GM12864 (cell line): ENCODE measurements at places on chromosomes 2 and 18.

GRCh38 chr2:20141806-20142205, 83.1 kb downstream of the SDC1 start:
- no peak for DNase-seq

DNA sequence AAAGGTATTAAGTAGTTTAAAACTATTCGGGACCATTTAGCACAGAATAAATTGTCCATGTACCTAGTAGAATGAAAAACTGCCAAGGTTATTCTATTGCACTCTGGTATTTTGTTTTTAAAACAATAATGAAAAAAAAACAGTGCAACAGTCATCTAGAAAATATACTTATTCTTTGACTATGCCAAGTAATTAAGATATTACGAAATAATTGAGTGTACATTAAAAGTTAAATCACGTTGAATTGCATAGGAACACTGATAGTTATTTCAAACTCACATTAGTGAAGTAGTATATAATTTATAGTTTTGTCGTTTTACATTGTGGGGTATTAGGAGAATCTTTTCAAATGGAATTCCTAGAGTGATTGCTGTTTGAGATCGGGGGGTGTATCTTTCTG, 20.1 kb downstream of the R3HDM1 start:
- no peak for DNase-seq

- DNase-seq = no peak
Observed at GRCh38 chr2:222738809-222739208, 67.4 kb downstream of the MOGAT1 start.

- DNase-seq = no peak
Observed at GRCh38 chr2:25310709-25310964, 31.1 kb downstream of the DNMT3A start.

- DNase-seq = no peak
Observed at GRCh38 chr2:95274291-95275150, at the start of gene PROM2. Gene PROM2 (plus strand): TSS chr2:95274449. CDS start chr2:95274586, 137 bp downstream.

- no peak for DNase-seq
Observed at GRCh38 chr18:70425236-70425635, 136.4 kb downstream of the SOCS6 start.

DNA sequence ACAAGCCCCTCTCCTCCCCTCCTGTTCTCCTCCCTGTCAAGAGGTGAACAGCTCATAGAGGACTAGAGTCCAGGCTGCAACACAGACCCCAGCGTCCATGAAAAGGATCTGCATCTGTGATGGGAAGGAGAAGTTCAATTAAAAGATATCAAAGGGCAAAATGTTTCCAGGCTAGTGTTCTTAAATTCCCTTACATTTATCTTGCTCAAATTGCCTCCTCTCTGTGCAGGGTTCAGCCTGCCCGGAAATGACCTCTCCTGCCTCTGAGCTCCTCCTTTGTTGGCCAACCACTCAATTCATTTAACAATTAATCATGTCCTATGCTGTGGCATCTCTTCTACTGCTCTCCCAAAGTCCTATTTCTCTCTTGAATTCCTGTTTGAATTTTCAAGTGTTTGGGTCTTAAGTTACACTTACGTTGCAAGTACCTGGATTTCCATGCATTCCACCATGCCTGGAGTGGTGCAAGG, 105.3 kb downstream of the TSN start:
- no peak for DNase-seq

- DNase-seq = no peak
Observed at GRCh38 chr18:46345181-46345465, 240.9 kb downstream of the HAUS1 start.

- no peak for DNase-seq
Observed at GRCh38 chr18:79515944-79516351, 120.2 kb downstream of the NFATC1 start.

DNA sequence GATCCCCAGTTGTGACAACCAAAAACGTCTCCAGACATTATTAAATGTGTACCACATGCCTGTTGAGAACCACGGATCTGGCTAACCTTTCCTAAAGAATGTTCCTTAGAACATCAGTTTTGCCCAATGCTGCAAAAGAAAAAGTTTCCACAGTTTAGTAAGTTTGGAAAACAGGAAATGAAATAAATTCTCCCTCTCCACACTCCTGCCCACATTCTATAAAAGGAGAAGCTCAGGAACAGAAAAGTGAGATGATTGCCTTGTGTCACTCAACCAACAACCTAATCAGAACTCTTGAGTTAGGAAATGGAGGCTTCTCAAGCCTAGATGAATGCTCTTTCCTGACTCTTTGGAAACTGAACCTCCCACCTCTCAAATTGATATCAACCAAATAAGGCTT, 56.1 kb upstream of the NFE2L2 start:
- no peak for DNase-seq

- no peak for DNase-seq
Observed at GRCh38 chr2:160288324-160288723, 88.3 kb upstream of the ITGB6 start.

DNA sequence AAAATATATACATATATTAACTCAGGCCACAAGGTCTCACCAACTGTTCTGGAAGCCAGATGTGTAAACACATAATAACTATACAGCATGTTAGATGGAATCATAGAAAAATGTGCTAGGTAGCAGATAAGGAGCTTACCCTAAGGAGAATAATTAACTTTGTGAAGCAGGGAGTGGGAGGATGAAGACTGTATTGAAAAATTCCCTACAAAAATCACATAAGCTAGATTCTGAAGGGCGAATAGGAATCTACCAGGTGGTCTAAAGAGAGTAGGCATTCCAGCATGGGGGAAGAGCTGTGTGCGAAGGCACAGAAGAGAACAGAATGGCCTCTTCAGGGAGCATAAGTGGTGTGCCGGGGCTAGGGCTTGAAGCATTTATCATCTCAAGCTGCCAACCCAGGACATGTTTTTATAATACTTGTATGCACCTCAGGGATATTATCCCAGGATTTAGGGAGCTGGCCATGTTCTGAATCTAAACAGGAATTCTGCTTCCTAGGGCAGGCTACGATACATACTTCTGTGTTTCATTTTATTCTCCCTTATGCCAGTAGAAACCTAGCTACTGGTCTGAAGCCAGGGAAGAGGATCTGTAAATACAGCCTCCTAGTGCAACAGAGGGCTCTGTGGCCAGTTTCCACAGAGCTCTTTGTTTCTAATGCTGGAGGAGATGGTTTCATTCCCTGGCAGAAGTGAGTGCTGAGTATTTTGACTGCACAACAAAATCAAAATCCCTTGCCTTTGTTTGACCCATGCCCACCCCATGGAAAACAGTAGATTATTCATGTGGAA, 56.7 kb downstream of the NEMP2 start:
- no peak for DNase-seq

DNA sequence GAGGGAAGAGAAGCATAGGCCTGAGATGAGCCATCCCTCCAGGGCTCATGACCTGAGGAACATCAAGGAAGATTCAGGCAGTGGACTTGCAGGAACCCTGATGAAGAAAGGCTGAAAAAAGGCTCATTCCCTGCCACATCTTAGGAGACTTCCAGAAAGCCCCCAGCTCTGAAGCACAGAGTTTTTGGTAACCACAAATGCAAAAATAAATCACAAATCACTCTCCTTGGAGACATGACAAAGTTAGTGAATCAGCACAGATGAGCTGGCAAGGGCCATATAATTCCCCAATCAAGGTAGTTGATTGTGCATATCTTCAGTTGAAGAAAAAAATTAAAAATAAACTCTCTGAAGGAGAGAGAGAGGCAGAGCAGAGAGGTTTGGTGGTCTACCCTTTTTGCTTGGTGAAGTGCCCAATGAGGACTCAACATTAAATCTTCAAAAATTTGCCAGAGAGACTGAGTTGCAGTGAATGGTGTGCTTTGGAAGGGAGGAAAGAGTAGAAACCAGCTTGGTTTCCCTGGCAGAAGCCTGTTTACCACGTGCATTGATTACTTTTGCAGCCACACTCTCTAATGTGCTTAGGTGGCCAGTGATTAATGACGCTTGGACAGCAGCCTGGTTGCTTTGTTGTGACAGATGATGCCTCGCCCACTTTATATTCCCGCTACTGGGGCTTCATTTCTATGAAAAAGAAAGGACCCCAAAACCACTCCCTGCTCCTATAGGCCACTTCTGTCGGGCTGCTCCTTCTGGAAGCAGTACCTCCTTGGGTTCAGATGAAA, 257.4 kb upstream of the SLC14A2 start:
- DNase-seq = no peak
